ENCODE measurements at places on chromosomes 3 and 15.

GRCh38 chr3:9932843-9933560 lies 632 bp upstream of the CRELD1 start:
- DNase-seq: peak; percentile 71

GRCh38 chr3:64095802-64096201 lies 72.5 kb upstream of the PSMD6 start:
- no peak for DNase-seq

GRCh38 chr3:142115867-142116668 lies 33.3 kb downstream of the TFDP2 start:
- DNase-seq: no peak

DNA sequence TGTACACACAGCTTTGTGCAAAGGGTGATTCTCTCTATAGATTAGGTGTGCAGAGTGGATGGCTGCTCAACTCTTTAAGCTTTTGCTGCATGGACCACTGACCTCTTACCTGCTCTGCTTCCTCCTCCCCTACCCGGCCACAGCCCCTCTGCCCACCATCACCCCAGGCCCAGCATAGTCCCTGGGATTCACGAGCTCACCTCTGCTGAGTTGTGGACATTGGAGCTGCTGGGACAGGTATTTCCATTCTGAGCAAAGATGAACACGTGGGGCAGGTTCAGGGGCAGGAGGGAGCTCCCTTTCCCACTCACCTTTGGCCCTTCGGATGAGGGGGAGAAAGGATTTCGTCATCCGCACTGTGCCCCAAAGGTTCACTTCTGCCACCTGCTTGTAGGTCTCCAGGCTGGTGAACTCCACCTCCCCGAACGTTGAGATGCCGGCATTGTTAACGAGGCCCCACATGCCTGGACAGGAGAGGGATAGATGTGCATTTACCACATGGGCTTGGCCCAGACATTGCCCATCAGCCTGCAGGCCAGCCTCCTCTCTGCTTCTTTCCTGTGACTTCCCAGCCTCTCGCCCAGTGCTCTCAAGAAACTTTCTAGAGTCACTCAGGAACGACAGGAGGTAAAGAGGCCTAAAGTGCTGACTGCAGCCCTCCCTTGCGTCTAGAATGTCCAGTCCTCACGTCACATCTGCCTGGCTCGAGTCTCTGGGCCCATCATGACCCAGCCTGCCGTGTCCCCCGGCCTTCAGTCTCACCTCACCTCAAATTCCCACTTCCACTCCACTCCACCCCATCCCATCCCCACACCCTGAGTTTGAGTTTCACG lies 41.6 kb downstream of the BDH1 start:
- no peak for DNase-seq

DNA sequence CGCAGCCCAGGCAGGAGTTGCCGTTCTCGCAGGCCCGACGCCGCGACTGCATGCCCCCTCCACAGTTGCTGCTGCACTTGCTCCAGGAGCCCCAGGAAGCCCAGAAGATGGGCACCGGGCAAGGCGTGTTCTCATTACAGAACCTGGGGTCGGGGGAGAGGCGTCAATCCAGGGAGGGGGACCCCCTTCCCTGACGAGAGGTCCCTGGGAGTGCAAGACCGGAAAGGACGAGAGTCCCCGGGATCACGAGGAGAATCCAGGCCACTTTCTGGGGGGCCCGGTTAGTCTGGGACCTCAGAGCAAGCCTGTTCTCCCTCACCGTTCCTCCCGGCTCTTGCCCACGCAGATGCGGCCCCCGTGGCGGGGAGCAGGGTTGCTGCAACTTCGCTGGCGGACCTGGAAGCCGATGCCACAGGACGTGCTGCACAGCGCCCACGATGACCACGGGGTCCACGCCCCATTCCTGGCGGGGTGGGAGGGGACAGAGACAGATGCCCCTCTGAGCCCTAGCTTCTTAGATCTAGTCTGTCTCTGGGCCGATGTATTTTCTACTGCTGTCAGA lies 113.9 kb downstream of the SEMA5B start:
- DNase-seq: no peak

DNA sequence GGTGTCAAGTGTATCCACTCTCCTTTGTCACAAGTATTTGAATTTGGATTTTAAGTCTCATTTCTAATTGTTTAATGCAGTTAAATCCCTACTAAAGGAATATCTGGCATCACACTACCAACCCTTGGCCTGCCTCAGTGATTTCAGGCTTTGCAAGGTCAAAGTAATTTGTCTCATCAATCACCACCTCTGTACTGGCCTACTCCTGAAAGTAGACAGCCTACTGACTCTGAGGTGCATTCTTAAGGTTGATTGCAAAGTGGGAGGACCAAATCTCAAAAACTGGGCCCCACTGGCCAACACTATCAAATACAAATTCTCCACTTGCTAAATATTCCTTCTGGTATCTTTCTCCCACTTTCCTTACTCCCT lies 851 bp upstream of the TEX55 start:
- no peak for DNase-seq
